Mucosa of gallbladder (tissue), 1 donor: ENCODE measurements at places on chromosomes 6 and 20. TPM values are rescaled to one million over a fixed set of nuclear protein-coding genes. Genes with fewer than 3 reads are reported as not detected.

GRCh38 chr6:40848038-40848437 lies 191.0 kb downstream of the UNC5CL start:
- DNase-seq, result no peak

DNA sequence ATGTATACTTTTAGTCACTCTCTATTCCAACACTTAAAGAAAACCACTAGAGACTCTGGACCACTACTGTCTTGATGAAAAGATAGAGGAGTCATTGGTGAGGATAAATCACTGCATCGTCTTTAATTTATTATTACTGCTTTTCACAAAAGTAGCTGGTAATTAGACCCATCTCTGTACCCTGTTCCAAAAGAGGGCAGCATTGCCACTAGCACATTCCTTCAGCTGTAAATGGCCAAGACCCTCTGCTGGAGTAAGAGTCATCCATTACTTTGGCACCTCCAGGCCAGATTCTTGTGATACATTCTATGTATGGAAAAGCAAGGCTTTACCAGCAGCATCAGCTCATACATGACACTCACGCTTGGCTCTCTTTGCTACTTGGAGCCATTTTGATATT lies 49.5 kb upstream of the PREP start:
- DNase-seq, result no peak

DNA sequence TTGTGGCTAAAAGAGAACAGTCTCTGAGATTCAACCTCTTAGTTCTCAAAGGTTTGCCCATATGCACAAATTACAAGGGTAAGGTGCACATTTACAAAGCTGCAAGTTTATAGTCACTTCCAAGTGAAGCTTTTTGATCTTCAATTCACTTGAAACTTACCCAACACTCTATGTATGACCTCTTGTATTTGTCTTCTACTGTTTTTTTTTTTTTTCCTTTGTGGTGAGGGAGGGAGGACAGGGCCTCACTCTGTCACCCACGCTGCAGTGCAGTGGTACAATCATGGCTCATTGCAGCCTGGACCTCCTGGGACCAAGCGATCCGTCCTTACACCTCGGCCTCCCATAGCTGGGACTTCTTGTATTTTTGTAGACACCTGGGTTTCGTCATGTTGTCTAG lies 4.5 kb upstream of the FOXO3 start:
- DNase-seq, result no peak

GRCh38 chr6:105509506-105510331 lies 106.8 kb upstream of the PREP start:
- DNase-seq, result no peak

DNA sequence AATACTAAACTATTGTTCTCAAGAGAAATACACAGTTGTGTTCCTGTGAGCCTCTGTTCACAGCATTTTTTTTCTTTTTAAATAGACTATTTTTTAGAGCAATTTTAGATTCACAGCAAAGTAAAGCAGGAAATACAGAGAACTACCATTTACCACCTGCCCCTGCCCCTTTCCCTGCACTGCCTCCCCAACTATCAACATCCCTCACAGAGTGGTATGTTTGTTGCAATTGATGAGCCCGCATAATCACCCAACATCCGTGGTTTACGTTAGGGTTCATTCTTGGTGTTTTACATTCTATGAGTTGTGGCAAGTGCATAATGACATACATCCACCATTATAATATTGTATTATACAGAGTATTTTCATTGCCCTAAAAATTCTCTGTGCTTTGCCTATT lies 71.6 kb upstream of the TNFAIP3 start:
- DNase-seq, result no peak

PTCHD4 gene
- not detected for total RNA-seq

DNA sequence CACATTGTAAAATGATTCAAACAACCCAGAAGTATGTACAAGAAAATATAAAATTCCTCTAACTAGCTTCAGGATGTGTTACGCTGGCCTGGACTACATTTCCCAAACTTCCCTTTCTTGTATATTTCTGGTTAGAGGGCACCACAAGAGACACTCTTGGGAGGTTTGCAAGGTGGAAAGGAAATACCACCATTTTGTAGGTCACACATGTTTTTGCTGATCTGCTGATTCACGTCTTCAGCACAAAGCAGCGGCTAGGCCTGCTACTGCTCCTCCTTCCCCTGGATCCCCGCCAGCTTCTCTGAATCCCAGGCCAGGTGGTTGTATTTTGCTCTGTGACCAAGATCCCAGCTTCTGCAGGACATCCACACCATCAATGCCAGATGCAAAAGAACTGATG lies 104.2 kb downstream of the AGPAT4 start:
- peak; percentile 58 for DNase-seq

DNA sequence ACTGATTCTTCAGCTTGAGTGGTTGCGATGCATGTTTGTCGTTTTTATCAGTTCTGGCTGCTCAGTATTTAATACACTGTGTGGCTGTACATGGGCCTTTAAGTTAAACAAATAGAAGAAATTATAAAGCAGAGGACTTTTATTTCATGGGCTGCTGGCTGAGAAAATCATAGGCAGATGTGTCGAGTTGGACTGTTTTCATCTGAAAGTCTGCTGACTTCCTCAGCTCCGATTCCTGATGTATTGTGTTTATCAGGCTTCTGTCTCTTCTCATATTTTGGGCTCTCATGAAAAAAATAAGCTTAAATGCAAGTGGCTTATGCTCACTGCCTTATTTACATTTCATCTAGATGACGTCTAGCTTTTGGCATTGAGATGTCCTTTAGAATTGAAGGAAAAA lies 129.5 kb upstream of the GGTLC1 start:
- DNase-seq, result no peak

TIAM2 gene
- 24.6 TPM for total RNA-seq

DNAH8 gene
- 0.03 TPM for total RNA-seq

GRCh38 chr20:36573798-36574365 lies 485 bp downstream of the TGIF2 start:
- DNase-seq, result no peak

DNA sequence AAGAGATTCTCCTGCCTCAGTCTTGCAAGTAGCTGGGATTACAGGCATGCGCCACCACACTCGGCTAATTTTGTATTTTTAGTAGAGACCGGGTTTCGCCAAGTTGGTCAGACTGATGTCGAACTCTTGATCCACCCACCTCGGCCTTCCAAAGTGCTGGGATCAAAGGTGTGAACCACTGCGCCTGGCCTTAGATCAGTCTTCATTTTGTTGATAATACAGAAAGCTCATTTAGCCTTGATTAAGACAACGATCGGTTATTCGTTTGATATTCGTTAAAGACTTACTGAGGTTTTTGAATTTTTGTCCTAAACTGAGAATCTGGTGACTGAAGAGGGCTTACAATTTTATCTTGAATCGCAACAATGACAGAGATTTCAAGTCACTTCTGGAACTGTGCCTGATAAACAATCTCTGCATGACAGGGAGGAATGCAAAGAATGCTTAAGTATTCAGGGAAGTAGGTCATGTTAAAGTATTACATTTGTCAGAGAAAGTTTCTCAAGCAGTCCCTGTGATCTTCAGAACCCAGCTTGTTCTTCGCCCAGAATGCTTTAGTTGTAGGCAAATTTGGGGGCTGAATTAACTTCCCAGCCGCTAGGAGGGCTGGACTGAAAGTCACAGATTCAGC lies 14.8 kb downstream of the AKAP12 start:
- no peak for DNase-seq

DNA sequence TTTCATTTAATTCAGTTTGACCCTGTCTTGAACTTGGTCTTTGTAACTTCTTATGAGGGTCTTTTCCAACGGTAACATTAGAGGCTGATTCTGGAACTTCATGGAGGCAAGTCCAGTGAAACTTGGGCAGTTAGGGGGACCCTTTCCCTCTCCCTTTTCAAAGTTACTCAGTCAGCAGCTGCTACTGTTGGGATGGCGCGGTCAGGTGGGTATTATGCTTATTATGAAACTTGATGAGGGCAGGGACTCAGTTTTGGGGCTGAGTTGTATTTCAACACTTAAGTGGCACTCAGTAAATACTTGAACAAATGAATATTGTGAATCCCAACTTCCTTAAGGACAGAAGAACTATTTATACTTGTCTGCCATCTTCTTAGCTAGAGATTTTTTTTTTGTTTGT lies 20.8 kb downstream of the TOP1 start:
- DNase-seq, result no peak

DNA sequence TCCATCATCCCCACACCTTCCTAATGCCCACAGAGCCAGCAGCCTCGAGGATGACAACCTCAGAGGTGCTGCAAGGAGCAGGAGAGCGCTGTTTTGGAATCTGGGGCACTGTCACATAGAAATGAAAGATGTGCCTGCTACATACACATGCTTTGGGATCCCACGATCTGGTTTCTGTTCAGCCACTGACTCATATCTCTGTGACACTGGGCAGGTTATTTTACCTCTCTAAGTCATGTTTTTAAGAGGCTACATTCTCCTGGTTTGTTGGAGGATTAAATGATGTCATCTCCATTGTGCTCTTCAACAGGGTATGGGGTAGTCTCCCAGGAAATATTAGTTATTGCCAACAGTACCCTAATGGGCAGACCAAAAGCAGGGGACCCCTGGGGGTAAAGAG lies 32.6 kb upstream of the TAB2 start:
- DNase-seq, result no peak

IL17F gene
- not detected for total RNA-seq

BHLHE23 gene
- total RNA-seq, result not detected

KIAA0408 gene
- 6.8 TPM for total RNA-seq

RAE1 gene
- total RNA-seq, result 20.9 TPM

DNA sequence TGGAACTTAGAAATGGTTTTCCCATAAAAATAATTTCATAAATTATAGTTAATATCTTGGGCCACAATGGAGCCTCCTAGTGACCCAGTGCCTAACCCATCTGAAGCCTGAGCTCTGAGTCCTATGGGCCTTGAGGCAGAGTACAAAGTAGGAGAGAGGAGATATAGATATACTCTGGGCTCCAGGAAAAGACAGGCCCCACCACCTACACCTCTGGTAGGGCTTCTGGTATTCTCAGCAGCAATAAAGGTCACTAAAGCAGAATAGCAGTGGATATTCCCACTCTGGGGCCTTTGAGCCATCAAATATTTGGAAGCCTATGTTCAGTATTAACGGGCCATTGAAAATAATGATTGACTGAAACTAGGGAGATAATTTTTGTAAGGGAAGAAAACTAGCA lies 24.1 kb downstream of the CYP39A1 start:
- DNase-seq, result no peak

GRCh38 chr6:41288754-41289129 lies 2.3 kb upstream of the TREM1 start:
- no peak for DNase-seq

- DNase-seq, result no peak
Measured at GRCh38 chr6:45630801-45631200, 253.1 kb upstream of the SUPT3H start.

DNA sequence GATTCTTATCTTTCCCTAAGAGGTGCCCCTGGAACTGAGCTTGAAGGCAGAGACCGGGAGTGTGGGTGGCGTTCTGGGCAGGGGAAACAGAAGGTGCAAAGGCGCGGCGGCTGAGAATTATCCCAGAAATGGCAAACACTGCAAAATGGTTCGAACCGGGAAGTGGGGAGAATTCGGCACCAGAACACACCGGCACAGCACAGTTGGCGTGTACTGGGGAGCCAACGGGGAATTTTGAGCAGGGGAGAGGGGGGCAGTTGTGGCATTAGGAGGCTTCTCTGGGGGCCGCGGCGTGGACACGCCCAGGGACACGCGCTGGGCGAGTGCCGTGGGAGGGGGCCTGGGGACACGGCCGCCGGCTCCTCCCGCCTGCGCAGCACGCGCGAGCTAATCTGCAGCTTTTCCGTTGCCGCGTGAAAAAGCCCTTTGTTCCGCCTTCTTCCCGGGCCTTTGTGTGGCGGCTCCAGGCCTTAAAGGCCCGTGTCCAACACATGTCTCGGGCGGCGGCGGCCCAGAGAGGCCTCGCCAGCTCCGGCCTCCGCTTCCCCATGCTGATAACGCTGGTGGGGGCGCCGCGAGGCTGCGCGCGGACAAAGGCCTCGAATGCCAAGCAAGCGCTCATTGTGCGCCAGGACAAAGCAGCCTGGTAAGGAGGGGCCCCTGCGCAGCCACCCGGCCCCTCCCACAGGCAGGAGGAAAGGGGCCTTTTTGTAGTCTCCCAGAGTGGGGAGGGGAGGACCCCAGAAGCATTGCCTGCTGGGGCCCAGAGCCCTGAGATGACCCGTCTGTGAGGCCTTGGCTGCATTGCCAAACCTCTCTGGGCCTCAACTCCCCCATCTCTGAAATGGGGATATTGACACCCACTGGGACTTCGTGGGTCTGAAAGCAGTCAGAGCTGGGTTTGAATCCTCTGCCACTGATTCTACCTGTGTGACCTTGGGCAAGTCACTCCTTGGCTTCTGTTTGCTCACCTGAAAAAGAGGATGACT lies 82.8 kb downstream of the CD40 start:
- DNase-seq, result no peak

TGM3 gene
- total RNA-seq, result 1.4 TPM

VWA7 gene
- total RNA-seq, result 18.5 TPM

- no peak for DNase-seq
Measured at GRCh38 chr20:23125625-23126191, 39.6 kb upstream of the CD93 start.

SPTLC3 gene
- total RNA-seq, result 26.7 TPM

DNA sequence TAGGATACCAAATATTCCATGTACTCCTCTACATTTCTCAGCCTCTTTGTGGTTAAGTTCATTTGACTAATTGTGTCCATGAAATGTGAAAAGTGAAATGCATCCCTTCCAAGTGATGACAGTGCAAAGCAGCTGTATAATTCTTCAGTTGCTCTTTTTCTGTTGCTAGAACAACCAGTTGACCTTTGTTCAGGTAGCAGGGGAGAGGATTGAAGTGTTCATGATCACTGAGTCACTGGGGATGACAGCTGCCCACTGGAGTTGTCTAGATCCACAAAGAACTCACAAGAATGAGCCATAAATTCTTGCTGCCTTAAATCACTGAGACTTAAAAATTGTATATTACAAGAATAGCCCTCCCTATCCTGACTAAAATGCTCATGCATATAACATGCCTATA lies 254.6 kb downstream of the EPHA7 start:
- no peak for DNase-seq

PRSS16 gene
- 35.1 TPM for total RNA-seq

TP53TG5 gene
- total RNA-seq, result not detected
